ENCODE measurements at places on chromosomes 5 and 9.

DNA sequence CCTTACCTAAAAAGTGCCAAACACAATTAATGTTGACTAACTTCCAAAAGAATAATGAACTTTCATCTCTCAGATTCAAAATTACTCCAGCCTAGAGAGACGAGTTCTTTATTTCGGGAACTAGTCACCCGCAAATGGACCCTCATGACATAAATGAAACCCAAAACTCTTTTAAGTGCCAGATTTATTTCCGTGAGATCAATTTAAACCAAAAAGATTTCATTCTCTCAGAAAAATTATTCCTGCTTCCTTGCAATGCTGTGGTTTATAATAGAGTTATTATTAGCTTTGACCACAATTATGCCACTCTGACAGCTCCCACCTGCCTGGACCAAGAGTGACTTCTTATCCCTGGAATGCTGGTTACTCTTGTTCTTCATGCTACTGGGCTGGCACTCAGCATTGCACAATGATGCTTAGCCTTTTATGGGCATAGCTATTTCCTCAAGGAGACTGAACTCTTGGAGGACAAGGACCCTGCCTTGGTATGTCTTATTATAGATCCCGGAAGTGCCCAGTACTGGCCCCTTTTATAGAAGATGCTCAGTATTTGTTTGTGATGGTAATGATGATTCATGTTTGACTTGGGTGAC lies 183.5 kb downstream of the SNX18 start:
- no peak for DNase-seq

DNA sequence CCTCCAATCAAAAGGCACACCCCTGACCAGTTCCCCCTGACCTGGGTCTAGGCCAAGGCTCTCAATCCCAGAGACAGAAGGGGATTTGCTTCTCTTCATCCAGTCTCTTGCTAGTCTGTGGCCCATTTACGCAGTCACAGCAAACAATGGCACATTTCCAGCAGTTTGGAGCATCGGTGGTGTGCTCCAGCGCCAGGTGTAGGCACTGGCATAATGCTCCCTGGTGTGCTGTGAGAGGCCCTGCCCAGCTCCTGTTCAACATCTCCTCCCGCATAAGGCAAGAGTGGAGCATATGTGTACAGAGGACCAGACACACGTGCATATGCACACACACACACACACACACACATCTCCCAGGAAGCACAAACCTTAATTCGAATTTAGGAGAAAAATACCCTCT lies 79.5 kb upstream of the ERCC6L2 start:
- DNase-seq, result no peak

DNA sequence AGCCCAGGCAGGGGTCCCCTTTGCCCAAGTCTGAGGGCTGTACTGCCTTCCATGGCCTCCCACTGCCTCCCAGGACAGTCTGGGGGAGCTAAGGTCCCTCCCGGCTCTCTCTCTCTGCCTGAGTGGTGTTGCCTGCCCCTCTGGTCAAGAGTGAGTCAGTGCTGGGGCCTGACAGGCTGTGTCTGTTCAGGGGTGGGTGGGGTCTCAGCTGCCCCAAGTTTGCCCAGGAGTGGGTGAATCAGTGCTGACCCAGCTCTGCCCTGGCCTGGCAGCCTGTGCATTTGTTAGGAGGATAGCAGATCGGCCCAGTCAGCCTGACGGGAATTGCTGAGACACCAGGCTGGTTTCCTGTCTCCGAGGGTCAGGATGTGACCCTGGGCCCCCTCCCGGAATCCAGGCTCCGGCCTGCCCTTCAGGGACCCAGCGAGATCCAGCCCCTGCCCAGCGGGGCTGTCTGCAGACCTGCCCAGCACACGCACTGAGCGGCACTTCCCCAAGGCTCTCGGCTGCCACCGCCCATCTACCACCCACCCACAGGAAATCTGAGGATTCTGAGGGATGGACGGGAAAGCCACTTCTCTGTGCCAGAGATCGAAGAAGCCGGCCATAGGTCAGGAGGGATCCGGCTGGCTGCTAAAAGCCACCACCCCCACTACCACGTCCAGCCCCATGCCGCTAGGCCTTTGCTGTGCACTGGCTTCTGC lies 15.9 kb downstream of the ENG start:
- no peak for DNase-seq

- no peak for DNase-seq
These were observed 302.1 kb downstream of the NR2F1-AS1 start for GRCh38 chr5:93278896-93279295.

DNA sequence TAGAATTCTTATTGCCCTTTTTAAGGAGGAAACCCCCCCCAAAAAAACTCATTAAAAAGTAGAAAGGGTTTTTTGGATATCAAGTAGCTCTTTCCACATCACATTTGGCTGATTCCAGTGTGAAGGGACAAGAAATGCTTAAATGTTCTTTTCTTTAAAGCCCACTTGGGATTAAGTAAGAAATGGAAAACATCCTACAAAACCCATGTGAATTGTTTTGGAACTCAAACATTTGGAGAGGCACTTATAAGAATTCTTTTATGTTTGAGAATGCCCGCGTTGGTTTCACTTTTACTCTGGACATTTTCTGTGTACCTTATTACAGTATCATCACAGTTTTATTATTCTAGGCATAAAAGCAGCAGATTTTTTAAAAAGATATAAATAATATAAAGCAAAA lies 301.1 kb upstream of the ACTBL2 start:
- DNase-seq, result no peak

DNA sequence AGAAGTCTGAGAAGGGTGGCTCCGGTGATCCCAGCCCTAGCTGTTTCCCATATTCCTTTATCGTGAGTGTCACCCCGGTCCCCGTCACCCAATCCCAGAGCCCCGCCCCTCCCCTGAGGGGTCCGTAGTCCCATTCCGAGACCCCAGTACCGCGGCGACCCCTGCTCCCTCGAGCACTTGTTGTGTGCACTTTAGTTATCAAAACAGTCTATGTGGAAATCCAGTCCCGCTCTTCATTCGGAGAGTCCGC lies 223 bp downstream of the LRSAM1 start:
- DNase-seq, result no peak

GRCh38 chr9:129239946-129240490 lies 62.0 kb upstream of the IER5L start:
- no peak for DNase-seq

- no peak for DNase-seq
These were observed 13.5 kb downstream of the IL12B start for GRCh38 chr5:159316519-159317383.

- DNase-seq, result no peak
These were observed 555.3 kb upstream of the ARRDC3 start for GRCh38 chr5:91938441-91938840.

DNA sequence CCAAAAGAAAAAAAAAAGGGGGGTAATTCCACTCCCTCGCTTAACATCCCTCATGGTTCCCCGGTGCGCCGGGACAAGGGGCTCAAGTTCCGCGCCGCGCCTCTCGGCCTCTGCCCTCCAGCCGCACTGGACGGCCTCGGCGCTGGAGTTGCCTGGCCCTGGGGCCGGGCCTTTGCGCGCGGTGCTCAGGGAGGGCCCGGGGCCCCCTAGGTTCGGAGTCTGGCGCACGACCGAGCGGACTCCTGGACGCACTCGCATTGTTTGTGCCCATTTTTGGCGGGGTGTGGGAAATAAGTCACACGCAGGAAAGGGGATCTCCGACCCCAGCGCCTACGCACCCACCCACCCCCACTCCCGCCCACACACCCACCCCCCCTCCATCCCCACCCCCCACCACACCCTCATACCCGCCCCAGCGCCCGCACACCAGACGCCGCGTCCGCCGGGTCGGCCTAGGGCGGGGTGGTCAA lies 381 bp downstream of the MED22 start:
- DNase-seq, result no peak

- DNase-seq, result no peak
These were observed 2064.4 kb upstream of the C9orf72 start for GRCh38 chr9:29637471-29638237.

GRCh38 chr5:123163225-123163876 lies 74.3 kb downstream of the PRDM6 start:
- no peak for DNase-seq

DNA sequence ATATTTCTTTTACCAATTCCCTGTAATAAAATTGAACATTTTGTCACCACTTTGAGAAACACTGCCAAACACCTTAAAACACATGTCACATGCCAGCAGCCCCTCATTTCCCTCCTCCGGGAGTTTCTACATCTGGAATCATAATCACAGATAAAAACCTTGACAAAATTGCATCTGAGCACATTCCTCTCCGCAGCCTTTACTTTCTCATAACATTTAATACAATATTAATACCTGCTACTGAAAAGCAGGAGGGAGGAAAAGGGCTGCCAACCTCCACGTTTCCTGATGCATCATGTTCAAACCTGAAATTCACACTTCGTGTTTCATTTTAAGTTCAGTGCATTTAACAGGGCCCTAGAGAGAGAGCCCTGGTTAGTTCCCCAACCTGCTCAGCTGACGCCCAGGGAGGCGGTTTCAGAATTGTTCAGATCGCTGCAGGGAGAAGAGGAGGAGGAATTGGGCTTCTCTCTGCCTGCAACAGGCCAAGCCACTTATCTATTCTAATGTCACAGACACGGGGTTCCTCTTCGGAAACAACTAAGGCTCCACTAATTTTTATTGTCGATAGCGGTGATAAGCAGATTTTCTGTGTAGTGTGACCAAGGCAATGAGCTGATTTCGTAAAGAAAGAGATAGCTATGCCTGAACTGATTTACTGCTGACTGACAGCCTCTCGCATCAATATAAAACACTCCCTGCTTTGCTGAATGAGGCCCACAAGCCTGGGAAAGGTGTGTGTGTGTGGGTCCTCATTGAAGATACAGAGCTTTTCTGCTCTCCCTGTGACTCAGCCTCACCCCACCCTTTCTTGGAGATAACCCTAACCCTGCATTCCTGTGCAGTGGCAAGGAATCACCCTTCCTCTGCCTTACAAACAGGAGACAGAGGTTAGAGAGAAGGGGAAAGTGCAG lies 4.9 kb upstream of the LHX2 start:
- DNase-seq, result no peak

DNA sequence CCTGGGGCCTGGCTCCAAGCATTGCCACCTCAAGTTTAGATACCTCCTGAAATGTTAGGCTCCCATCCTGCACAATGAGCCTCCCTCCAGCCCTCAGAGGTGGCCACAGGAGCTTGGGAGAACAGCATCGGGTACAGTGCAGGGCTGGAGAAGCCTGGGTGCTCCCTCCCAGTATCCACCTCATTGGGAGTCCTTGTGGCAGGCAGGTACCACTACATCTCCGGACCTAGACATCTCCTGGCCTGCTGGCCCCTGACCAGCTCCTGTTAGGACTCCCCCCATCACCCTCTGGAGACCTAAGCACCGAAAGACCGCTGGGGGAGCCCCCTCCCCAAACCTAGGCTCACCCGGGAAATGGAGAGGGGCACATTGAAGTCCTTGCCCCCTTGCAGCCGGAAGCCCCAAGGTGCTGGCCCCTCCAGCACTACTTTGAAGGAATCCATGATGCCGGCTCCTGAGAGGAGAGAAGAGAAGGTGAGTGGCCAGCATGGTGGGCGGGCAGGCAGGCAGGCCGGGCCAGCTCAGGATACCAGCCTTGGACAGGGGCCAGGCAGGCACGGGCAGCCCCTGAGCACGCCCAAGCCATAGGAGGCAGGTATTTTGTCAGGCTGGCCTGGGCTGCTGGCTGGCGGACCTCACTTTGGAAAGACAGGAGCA lies 1.2 kb downstream of the PDLIM7 start:
- no peak for DNase-seq

DNA sequence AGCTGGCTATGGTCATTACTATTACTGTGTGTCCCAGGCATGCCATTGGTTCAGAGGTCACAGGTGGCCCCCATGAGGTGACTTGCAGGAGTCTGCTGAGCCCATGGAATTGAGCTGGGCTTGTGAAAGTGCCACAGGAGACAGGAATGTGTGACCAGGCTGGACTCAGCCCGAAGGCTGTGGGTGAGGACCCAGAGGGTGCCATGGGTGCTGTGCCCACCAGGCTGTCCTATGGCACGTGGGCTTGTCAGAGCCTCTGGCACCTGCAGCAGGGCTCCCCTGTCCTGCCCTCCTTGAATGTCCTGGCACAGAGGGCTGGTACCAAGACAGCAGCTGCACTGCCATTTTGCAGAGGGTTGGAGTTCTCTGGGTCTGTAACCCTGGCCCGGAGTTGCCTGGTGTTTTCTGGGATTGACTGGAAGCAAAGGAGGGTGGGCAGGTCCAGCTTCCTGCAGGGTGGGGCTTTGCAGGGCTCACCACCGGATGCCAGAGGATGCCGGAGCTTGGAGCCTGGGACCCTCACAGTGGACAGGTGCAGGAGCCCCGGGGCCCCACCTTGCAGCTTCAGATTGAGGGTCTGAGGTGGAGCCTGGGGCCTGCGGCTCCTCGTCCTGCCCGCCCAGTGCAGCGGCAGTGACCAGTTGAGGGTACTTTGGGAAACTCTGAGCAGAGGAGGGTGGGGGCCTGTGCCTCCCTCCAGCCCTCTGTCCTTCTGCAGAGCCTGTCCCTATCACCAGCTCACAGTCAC lies 14.2 kb downstream of the COL5A1 start:
- DNase-seq, result no peak

GRCh38 chr9:110170357-110171257 lies 37.4 kb downstream of the C9orf152 start:
- DNase-seq, result no peak

DNA sequence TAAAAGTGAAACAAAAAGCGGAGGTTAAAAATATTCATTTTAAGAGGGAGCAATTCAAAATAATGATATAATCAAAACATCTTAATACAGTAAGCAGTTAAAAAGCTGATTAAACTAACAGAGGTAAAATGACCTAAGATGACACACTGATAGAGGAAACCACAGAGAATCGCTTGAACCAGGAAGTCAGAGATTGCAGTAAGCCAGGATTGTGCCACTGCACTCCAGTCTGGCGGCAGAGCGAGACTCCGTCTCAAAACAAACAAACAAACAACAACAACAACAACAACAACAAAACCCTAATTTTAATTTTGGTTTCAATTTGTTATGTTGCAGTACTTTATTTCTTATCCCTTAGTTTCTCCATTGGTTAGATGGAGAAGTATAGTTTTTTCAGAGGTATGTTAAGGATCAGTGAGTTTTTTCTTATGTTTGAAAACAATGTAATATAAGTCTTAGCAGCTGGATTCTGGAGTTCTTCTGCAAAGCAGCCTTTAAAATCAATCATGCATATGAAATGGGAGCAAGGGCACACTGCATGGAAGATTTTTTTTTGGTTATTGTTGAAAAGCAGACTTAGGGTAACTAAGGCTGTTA lies 58.5 kb downstream of the MLANA start:
- no peak for DNase-seq

DNA sequence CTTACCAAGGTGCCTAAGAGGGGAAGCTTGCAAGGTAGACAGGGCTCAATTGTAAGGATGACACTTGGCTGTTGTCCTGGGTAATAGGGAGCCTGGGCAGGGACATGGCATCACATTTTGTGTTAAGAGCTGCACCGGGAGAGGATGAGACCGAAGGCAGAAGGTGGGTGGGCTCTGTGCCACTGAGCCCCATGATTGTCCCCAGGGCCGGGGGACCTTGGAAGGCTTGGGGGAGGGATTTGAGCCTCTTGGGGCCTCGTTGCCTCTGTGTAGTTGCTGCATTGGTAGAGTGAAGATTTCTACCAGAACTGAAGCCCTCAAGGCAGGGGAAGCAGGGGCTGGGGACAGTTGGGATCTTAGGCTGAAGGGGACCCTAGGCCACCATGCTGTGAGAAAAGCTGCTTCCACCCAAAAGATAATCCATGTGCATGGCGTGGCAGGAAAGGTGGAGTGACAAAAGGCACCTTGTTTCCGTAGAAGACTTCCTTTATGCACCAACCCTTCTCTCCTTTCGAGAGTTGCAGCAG lies 11.9 kb downstream of the FGF18 start:
- no peak for DNase-seq

- no peak for DNase-seq
These were observed 148.9 kb downstream of the ARHGAP26 start for GRCh38 chr5:142918959-142919635.

Data from hippocampal formation (tissue), 2 donors.